ENCODE measurements at places on chromosomes 4 and X.

GRCh38 chrX:38816155-38816554, 14.9 kb downstream of the MID1IP1 start:
- no peak for DNase-seq

DNA sequence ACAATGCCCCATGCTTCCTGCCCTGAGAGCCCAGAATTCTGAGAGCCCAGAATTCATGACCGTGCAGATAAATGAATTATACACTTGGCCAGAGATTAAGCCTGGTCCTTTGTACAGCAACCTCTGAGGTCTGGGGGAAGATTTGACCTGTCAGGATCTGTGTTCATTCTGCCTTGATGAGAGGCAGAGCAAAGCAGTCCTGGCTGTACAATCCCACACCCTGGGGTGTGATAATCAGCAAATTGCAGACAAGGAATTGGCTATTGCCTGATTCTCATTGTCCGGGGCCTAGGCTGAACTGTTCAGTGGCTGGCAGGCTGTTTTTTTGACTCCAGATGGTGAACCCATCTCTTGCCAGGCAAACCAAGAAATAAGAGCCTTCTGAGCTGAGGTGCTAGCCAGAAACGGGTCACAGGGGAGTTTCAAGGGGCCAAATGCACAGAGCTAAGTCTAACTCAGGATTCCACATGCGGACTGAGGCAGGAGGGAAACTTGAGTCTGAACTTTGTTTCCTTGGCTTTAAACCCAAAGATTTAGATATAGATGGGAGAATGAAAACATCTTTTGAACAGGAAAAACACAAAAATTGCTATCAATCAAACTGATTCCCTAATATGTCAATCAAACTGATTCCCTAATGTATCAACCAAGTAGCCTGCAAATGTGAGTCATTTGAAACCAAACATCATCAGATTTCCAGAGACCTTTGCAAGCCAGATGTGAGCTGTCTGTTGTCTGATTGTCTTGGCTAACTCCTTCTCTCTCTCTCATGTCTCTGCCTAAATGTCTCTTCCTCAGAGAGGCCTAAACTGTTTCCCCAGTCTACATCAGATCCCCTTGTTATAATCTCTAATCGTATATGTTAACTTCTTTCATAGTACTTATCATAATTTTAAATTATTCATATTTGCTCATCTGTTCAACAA, 159.3 kb downstream of the ATG4A start:
- DNase-seq = no peak

- DNase-seq = no peak
These were observed at the start of gene SLC4A4 for GRCh38 chr4:71338846-71339593. Gene SLC4A4 (plus strand): TSS chr4:71339020.

- no peak for DNase-seq
These were observed 141.6 kb downstream of the AASDH start for GRCh38 chr4:56245547-56246232.

DNA sequence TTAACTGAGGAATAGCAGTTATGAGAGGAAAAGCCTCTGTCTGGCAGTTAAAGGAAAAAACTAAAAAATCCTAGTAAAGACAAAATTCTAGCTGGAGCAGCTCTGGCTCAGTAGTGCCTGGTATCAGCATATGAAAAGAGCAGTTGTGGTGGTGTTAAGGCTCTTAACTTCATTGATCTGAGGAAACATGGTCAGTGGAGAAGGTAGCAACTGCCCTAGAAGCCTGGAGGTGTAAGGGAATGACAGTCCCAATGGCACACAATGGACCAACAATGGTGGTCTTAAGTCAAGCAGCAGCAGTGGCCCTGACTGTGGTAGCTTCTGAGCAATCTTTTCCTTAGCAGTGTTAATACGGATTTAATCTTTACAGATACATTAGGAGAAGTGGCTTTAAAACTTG, 189.6 kb upstream of the POF1B start:
- DNase-seq = no peak

DNA sequence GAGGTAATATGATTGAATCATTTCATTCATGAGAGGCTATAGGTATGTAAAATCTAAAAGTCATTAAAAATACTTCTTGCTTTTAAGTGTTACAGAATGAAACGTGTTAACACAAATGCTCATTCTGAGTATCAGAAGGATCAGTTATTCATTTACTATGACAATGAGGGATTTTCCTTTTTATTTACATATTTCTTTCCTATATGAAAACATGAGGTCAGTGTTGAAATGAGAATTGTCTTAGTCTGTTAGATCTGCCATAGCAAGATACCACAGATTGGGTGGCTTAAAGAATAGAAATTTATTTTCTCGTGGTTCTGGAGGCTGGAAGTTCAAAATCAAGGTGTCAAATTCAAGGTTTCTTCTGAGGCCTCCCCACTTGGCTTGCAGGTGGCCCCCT, 181.2 kb downstream of the ARHGAP10 start:
- DNase-seq = no peak

GRCh38 chr4:159178151-159178546, 75.3 kb downstream of the RAPGEF2 start:
- DNase-seq = no peak

- no peak for DNase-seq
These were observed 18.1 kb downstream of the FGFRL1 start for GRCh38 chr4:1029529-1029928.

GRCh38 chrX:97481228-97481627, 597.5 kb downstream of the RPA4 start:
- no peak for DNase-seq

DNA sequence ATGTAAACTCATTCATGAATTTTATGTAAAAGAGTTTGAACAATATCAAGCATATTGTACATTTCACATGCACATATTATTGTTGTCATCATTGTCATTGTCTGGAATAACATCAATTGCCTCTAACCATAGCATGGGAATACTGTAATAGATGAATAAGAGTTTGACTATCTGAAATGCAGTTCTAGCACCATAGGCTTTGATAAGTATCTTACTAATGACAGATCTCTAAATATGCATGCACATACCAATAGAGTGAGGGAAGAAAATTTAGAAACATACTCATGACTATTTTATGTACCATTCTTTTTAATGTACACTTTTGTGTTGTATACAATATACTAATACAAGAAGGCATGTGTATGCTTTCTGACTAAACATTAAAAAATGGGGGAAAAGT, 161.6 kb upstream of the SPRY1 start:
- no peak for DNase-seq

GRCh38 chr4:93299118-93299517, 529.4 kb upstream of the ATOH1 start:
- no peak for DNase-seq

- DNase-seq = no peak
These were observed 240.6 kb downstream of the AFAP1 start for GRCh38 chr4:7699031-7699430.

DNA sequence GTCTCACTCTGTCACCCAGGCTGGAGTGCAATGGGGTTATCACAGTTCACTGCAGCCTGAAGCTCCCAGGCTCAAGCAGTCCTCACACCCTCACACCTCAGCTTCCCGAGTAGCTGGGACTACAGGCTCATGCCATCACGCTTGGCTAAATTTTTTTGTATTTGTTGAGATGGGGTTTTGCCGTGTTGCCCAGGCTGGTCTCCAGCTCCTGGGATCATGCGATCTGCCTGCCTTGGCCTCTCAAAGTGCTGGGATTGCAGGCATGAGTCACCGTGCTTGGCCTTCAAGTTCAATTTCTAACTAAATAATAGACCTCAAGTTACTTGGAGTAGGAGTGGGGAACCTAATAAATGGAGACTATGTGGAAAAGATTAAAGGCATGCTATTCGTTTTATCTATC, 48.9 kb downstream of the MND1 start:
- no peak for DNase-seq

GRCh38 chrX:121781991-121782390, 734.6 kb downstream of the GLUD2 start:
- DNase-seq = no peak

GRCh38 chr4:5526080-5526846, 182.1 kb downstream of the EVC2 start:
- no peak for DNase-seq

GRCh38 chrX:7614616-7615015, 228.4 kb upstream of the VCX start:
- DNase-seq = no peak

- DNase-seq = no peak
These were observed 124.6 kb upstream of the ANXA3 start for GRCh38 chr4:78426972-78427371.

DNA sequence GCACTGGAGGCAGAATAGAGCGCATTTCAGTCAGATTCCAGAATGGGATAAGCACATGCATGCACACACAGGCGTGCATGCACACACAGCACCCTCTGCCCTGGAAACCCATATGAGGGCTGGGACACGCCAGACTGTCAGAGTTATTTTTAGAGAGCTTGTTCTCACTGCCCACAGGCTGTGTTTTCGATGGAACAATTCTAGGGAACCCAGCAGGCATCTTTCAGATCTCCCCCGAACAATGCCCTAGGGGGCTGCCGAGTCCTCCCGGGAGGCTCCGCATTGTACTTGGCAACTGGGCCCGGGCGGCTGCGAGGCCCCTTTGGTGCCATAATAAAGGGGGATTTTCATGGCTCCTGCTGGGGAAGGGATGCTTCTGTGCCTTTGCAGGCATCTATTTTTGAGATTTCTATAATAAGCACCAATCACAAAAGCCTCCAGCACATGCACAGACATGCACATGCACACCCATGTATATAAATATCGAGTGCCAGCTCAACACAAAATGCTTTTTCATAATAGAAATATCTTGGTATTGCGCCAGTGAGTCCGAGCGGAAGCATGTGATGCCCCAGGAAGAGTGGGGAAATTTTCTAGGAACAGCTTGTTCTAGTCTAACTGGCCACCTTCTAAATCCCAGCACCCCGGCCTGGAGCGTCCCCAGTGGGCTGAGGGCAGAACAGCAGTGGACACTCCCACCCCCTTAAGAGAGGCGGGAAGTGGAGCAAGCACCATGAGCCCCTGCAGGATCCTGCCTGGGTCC, 88.5 kb downstream of the PHKA2 start:
- DNase-seq = no peak

- no peak for DNase-seq
These were observed 3.3 kb downstream of the PCDH10 start for GRCh38 chr4:133152330-133152821.

DNA sequence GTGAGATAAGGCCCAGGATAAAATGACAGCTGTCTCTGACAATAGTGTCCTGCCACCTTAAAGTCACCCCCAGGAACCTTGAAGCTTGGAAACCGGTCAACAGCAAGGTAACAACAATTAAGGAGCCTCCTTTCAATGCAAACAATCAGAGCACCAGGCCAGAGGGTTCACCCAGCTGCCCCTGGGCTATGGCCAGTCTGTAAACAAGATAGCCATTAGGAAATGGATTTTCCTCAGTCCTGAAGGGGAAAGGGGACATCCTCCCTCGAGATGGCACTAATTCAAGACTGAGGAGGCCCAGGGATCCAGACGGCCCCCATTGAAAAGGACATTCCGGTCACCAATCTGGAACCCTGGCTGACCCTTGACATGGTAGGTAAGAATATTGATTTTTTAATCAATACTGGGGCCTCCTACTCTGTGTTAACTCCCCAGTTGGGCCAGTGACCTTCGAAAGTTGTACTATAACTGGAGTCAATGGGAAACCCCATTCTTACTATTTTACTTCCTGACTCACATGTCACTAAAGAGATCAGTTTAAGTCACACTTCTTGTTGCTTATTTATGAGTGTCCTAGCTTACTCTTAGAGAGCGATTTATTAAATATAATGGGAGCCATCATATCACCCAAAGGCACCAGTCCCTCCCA, 61.7 kb upstream of the CT45A1 start:
- DNase-seq = no peak

- no peak for DNase-seq
These were observed 73.0 kb upstream of the PJA1 start for GRCh38 chrX:69238114-69238886.

GRCh38 chrX:139002319-139002718, 290.8 kb upstream of the FGF13 start:
- no peak for DNase-seq

GRCh38 chrX:46584736-46585135, 11.2 kb downstream of the CHST7 start:
- no peak for DNase-seq

DNA sequence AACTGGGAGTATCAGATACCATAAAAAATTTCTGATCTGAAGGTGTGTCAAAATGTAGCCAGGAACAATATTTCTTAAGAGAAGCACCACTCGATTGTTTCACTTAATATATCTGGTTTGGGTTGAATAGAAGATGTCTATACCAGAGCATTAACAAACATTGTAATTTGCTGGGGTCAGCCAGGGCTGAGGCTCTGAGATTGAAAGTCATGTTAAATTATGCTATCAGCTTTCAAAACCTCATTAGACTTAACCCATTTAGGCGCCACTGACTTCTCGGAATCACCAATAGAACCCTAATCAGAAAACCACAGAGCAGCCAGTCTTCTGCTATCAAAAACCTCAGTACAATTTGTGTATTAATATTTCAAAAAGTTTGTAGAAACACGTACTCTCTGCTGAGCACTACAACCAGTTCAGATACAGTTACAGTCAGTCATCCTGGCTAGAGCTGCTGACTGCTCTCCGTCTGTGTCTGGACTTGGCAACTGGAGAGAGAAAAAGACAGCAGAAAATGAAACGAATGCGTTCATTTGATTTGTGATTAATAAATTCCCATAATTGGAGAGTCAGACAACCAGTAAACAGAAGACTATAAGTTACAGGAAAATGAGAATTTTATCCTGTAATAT, 848.6 kb upstream of the PABPC4L start:
- no peak for DNase-seq

- DNase-seq = no peak
These were observed 207.4 kb upstream of the JADE1 start for GRCh38 chr4:128601991-128602695.

DNA sequence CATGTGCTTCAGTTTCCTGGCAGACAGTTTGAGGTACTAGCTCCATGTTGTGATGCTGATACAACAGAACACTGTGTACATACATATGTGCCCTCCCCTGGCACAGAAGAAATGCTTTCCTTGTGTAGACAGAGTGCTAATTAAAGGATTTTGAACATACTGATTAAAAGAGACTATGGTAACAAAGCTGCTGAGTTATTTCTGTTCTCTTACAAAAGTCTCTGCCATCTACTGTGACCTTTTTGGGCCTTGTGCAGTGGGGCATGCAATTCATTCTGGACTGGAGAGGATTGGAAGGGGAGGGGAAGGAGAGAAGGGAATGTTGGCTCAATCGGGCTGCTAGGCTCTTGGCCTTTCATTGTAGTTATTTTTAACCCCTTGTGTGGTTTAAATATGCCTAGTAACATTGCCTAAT, 6.0 kb downstream of the PDLIM5 start:
- DNase-seq = no peak

DNA sequence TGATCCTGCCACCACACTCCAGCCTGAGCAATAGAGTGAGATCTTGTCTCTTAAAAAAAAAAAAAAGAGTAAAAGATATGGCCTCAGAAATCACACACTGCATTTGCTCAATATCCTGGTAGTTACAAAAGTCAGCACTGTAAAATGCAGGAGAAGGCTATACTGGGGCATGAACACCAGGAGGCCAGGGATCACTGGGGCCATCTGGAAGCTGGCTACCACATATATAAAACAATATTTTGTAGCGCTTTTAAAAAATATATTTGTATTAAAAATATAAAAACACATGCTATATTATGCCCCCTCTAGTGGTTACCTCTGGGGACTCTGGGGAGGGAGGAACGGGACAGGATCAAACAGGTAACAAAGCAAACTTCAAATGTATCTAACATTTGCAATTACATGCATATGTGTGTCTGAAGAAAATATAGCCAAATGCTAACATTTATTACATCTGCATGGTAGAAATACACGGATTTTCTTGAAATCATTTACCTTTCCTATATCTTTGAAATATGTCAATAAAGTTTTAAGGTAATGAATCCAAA, 4.0 kb downstream of the C4orf46 start:
- DNase-seq = no peak

GRCh38 chrX:119398587-119398973, 556 bp upstream of the SLC25A43 start:
- no peak for DNase-seq

- no peak for DNase-seq
These were observed 1293.4 kb downstream of the ARAP2 start for GRCh38 chr4:34950926-34951325.
